ENCODE measurements at places on chromosomes 13 and 19.
A peak's percentile ranks its signal among the peaks of the same experiment; 100 is the strongest.

DNA sequence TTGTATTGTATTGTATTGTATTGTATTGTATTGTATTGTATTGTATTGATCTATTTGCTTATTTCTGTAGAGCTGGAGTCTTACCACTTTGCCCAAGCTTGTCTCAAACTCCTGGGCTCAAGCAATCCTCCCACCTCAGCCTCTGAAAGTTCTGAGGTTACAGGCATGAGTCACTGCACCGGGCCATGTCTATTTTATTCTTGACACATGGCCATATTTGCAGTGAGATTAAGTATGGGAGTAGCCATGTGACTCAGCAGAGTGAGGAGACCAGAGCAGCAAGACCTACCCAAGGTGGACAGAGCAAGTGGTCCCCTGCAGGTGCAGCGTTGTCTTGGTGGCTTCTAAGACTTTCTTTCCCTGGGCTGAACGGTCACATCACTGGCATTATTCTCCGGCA is 49.1 kb upstream of the UBAC2 start:
- peak; percentile 83 for DNase-seq

- peak; percentile 34 for DNase-seq
Observed at GRCh38 chr19:46365561-46365960, 18.7 kb downstream of the PPP5C start.

DNA sequence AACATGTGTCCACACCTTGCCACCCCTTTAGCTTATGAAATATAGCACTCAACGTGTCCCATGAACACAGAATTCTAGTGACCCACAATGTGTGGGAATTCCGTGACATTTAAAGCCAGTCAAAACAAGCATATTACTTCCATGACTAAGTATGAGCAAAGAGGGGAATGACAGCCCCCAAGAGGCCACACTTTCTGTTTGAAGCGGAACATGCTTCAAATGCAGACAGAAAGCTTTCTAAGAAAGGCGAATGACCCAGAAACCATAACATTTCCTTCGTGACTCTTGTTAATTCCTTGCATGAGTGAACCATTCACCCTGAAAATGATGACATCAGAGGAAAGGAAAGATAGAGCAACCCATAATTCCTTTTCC is 122.0 kb upstream of the FNDC3A start:
- peak; percentile 47 for DNase-seq

DNA sequence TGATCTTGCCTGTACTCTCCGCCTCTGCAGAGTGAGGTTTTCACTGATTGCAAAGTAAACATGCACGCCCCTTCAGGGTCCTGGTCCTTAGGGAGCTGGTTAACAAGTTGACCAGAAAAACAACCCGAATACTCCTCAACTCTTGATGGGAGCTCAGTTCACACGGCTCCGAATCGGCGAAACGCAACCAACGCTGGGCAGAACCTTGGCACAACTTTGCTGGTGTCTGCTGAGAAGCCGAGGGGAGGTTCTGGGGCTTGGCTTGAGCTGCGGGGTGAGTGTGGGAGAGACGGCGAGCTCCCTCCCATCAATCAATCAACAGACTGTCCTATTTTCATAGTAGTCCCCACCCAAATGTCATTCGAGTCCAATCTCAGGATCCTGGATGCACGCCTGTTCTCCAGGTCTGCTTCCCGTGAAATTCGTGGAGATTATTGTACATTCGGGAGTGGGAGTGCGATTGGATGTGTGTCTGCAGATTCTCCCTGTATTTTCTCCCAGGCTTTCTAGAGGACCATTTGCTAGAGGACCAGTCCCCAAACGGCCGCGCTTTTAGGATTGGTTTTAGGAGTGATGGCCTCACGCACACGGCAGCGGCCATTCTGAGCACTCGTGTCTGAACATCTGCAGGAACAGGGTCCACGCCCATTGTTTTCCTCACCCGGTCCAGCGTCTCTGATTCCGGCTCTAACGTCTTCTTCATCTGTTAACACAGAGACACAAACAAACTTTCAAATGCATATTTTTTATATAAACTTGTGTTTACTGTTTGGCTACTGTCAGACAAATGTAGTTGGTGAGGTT is 51.6 kb upstream of the F7 start:
- DNase-seq, result no peak

- peak; percentile 59 for DNase-seq
Observed at GRCh38 chr13:73268306-73268705, 209.5 kb downstream of the KLF5 start.

DNA sequence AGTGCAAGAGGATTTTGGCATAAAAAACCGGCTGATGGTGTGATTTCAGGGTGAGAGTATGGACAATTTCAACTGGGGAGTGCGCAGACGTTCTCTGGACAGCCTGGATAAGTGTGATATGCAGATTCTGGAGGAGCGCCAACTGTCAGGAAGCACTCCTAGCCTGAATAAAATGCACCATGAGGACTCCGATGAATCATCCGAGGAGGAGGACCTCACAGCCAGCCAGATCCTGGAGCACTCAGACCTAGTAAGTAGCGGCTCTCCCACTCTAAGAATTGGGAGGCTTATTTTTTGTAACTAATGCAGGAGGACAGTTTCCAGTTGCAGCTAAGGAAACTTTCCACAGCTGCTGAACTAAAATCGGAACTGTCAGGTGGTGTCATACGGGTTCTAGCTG is 53.6 kb downstream of the ZAR1L start:
- DNase-seq, result peak; percentile 90

DNA sequence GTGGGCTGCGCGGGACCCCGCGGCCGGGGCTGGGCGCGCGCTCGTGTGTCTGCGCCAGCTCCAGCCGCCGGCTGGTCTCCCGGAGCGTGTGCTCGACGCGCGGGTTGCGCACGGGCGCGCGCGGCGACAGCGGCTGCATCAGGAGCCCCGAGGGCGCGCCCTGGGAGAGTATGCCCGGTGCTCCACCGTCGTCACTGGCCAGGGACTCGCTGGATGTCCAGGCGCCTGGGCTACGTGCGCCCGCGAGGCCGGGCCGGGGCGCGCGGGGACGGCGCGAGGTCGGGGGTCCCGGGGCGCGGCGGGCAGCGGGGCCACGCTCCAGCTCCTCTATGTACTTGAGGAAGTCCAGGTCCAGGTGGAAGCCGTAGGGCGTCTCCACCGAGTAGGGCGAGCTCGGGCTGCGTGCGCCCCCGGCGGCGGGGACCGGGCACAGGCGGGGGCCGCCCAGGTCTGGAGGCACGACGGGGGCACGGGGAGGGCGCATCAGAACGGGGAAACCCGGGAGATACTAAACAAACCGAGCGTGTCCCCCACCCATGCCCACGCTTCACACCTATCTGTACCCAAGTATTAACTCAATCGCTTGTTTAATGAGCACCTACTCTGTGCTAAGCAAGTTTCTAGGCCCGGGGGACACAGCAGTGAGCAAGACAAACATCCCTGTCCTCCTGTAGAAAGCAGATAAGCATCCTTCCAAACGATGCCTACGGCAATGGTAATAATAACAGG is 7.6 kb downstream of the KANK3 start:
- DNase-seq, result no peak

DNA sequence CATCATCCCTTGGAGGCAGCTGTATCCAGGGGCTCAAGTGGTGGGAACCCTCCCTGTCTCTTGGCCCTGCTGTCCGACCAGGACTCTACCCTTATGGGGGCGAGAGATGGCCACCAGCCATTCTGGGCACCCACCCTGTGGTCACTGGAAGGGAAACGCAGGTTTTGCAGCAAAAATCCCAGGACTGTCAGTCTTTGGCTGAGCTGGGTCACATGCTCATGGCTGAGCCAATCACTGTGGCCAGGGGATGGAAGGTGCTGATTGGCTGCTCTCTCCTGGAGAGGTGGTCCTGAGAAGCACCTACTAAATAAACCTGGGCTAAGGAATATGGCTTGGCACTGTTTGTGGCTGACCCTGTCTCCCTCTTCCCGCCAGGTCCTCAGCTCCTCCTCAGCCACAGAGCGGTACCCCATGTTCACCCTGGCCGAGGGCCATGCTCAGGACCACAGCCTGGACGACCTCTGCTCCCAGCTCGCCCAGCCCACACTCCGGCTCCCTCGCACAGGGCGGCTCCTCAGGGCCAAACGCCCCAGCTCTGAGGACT is 8.9 kb downstream of the ATG4D start:
- peak; percentile 13 for DNase-seq

DNA sequence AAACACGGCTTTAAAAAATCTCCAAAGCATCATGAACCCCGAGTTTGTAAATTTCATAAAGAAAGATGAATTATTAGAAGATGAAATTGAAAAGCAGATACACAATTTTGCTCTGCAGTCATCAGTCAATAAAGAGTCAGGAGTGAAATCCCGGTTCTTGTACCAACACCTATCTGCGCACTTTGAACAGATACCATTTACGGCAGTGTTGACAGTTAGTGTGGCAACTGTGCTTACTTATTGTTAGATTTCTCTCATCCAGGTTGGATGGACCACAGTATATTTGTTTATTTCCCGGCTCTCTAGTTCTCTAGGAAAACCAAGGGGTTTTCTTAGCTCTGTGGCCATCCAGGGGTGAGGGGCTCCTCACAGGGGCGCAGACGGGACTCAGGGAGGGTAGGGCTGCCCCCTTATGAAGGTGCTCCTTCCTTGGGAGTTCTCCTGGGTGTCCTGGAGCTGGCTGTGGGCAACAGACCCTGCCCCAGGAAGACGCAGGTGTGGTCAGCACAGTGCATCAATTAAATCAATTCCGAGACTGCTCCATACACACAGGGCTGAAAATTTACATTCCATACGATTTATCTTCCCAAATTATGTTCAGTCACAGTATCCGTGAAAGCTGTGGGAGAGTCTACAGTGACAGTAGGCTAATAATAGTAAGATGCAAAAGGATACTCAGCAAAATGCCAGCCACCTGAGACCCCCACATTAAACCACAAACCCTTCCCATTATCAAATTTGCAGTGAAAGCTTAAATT is 107.0 kb upstream of the C1QTNF9B start:
- no peak for DNase-seq

DNA sequence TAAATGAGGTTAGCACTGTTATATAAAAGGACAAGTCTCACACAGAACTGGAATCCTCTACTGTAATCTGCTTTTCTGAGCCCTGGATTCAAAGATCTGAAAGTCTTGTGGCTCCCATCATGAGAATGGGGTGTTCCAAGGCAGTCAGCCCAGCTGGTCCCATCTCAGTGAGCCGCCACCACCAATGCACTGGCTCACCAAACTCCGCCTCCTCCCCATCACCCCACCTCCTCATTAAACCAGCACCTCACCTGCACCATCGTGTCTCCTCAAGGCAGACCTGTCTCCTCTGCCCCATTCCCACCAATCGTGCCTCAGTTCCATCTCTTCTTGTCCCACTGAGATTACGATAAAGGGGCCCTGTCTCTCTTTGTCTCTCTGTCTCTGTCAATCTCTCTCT is 166.7 kb downstream of the USP12 start:
- DNase-seq, result no peak

- DNase-seq, result no peak
Observed at GRCh38 chr13:110575322-110576069, 14.0 kb upstream of the RAB20 start.

- no peak for DNase-seq
Observed at GRCh38 chr19:39927524-39928356, 6.7 kb downstream of the FCGBP start.

- DNase-seq, result no peak
Observed at GRCh38 chr19:4388337-4389063, 11.8 kb downstream of the SH3GL1 start.

DNA sequence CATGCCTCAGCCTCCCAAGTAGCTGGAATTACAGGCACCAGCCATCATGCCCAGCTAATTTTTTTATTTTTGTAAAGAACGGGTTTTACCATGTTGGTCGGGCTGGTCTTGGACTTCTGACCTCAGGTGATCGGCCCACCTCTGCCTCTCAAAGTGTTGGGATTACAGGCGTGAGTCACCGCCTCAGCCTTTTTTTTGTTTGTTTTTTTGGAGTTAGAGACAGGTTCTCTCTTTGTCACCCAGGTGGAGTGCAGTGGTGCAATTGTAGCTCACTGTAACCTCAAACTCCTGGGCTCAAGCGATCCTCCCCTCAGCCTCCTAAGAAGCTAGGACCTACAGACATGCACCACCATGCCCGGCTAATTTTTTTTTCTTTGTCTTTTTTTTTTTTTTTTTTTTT is 15.6 kb upstream of the NOTCH3 start:
- DNase-seq, result no peak

DNA sequence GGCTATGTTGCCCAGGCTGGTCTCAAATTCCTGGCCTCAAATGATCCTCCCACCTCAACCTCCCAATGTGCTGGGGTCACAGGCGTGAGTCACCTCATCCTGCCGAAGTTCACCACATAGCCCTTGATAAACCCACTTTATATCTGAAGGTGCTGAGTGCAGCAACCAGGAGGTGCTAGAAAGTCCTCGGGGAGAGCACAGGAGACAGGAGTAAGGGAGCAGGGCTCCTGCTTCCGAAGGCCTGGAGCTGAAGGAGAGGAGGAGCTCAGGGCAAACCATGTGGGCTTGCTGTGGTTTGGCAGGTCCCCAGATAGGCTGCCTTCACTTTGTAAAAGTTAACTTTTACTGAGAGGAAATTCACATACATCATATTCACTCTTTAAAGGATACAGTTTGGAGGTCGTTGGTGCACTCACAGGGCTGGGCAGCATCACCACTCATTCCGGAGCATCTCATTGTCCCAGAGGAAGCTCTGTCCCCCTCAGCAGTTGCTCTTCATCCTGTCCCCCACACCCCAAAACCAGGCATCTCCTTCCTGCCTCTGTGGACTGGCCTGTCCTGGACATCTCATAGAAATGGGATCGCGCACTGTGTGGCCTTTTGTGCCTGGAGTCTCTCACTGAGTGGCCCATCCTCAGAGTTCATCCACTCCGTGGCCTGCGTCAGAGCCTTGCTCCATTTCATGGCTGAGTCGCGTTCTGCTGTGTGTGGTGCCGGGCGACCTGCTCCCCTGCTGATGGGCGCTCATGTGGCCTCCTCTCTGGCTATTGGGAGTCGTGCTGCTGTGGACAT is 49.5 kb downstream of the KDM4B start:
- DNase-seq, result peak; percentile 79

GRCh38 chr19:46065486-46066071 is 24.8 kb upstream of the IGFL4 start:
- peak; percentile 43 for DNase-seq

DNA sequence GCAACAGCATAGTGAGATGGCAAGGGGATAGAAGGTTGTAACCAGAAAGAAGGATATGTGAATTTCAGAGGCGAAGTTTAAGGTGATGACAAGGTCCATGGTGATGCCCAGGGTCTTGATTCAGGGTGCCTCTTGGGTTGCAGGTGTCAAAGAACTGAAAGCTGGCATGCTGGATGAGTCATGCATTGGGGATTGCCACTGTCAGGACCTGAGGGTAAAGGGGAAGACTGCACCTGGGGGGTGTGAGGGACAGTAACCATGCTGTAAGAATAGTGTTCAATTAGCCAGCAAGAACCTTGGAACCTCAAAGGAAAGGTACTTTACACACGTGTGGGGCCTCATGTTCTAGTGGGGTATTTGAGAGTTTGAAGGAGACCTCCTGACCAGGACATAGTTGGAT is 279.6 kb downstream of the SLC7A1 start:
- no peak for DNase-seq
